ENCODE measurements at places on chromosomes 11 and 22. TPM values are rescaled to one million over a fixed set of nuclear protein-coding genes. Genes with fewer than 3 reads are reported as not detected.
A peak's percentile ranks its signal among the peaks of the same experiment; 100 is the strongest.

MS4A15 gene
- total RNA-seq = not detected

- DNase-seq = no peak
These were observed 311.2 kb upstream of the FAT3 start for GRCh38 chr11:91913407-91913806.

DNA sequence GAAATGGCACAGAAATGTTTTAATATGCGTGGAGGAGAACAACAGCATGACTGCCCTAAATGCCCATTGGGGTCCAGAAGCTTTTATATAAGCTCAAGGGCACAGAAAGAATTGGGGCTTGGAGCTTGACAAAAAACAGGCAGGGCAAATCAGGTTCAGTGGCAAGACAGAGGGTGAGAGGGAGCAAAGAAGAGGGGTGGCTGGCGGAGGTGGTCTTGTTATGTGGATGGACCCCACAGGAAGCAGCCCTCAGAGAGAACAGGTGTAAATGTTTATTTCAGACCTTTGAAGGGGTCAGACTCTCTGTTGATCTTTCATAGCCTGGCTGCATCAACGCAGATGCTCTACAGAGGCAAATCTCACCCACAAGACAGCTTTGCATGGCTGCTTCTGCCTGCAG is 213.1 kb upstream of the B3GAT1 start:
- DNase-seq = no peak

GRCh38 chr11:13304655-13305335 is 27.2 kb downstream of the BMAL1 start:
- no peak for DNase-seq

CAT gene
- 31.8 TPM for total RNA-seq

CHRDL2 gene
- total RNA-seq = not detected

- DNase-seq = peak; percentile 18
These were observed at the start of gene TSPAN18 for GRCh38 chr11:44726283-44727113. Gene TSPAN18, plus strand, starts transcription at chr11:44726962. Its CDS starts 179,455 bp downstream, at chr11:44906417.

KLHL35 gene
- 1.6 TPM for total RNA-seq

DNA sequence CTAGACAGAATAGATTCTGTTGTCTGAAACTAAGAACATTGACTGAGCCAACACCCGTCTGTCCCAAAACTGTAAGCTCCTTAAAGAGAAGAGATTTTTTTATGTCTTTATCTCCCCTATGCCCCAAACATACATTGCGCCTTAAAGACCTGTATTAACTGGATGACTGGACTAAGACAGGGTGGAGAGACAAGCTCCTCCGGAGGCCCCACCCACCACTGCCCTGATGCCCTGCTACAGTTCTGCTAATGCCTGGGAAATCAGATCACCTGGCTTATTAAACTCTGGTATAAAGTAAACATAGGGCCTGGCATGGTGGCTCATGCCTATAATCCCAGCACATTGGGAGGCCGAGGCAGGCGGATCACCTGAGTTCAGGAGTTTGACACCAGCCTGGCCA is 203.7 kb downstream of the TENM4 start:
- no peak for DNase-seq

GRCh38 chr22:47439643-47440265 is 677.3 kb downstream of the TBC1D22A start:
- DNase-seq = no peak

DNA sequence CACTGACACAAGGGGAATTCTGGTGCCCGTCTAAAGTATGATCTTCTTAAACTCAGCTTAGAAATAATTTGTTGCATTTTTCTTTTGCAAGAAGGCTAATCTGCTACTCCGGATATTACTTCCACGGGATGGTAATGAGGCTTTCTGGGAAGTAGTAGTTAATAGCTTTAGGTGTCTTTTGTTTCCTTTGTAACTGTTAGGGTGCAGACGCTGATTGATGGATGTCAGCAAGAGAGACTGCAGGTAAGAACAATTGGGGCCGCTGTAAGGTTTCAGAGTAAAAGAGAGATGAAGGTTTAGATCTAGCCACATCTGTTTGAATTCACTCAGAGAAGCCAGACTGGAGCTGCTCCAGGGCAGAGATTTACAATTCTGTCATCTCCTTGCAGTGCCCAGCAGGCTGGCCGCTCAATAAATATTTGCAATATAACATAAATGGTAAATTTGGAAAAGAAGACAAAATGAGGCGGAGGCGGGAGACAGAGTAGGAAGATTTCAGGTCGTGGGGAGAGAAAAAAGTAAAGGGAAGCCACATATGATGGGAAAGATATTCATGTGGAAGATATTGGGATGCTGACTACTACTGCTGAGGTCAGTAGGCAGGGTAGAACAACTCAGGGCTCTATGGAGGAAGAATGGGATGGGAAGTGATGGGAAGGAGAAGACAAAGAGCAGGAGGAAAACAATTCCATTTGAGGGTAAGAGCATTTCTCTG is 320.5 kb downstream of the AASDHPPT start:
- no peak for DNase-seq

- no peak for DNase-seq
These were observed 24.7 kb downstream of the ALG9 start for GRCh38 chr11:111846636-111847035.

GRCh38 chr11:72012897-72013721 is 14.4 kb downstream of the IL18BP start:
- DNase-seq = no peak

OR52N4 gene
- not detected for total RNA-seq

DNA sequence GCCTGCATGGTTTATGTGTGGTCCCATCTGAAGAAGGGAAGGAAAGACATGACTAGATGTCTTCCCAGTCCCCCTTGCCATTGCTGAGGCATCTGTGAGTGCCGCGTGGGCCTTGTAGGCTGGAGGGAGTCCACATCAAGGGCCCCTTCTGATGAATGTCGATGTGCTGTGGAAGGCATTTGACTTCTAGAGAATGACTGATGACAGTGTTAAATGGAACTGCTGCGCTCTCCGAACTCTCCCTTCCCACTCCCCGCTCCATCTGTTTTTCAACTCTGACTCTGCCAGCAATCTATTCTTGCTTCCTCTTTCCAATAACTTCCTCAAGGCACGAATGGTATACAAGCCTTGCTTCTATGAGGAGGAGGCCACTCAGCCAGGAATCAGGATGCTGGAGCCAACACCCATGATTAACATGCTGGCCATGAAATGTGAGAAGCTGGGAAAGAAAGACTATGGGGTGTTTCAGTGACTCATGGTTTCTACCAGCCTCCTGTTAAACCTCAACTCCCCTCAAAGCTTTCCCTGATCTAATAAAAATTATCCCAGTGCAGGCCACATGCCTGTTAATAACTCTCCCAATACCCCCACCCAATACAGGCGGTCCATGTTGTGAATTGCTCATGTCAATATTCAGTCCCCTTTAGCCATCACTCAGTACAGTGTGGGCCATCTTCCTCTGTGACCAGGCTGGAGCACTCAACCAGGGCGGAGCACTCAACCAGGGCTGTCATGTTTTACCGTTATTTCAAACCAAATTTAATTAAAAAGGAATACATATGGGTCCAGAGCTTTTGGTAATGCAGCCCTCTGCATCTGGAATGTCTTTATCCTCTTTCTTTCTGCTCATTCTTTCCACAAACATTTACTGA is 46.4 kb upstream of the TBCEL start:
- no peak for DNase-seq

APOBEC3G gene
- 61.4 TPM for total RNA-seq

Data from activated T-helper 2 cell treated with anti-CD3 and anti-CD28 coated beads, Interferon-gamma antibody, Interleukin-2, Interleukin-4, amounts not matched to agents 10 μg/mL and 5 μg/mL and 100 μg/mL, durations not matched to agents 14 hours and 24 hours and 36 hours (primary cell).